Fibroblast of skin of left quadriceps (primary cell): ENCODE measurements at places on chromosomes 12 and 14.

DNA sequence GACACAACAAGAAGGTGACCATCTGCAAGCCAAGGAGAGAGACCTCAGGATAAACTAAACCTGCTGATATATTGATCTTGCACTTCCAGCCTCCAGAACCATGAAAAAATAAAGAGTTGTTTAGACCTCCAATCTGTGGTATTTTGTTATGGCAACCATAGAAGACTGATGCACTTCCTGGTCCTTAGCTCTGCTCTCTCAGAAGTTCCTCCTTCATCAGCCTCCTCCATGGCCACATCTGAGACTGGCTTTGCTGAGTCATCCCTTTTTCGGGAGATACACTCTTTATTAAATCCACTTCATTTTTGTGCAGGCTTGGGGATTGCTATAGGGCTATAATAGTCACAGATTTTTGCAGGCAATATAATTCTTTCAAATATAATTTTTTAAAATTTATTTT is 89.6 kb upstream of the ATF7IP start:
- DNase-seq, result no peak

DNA sequence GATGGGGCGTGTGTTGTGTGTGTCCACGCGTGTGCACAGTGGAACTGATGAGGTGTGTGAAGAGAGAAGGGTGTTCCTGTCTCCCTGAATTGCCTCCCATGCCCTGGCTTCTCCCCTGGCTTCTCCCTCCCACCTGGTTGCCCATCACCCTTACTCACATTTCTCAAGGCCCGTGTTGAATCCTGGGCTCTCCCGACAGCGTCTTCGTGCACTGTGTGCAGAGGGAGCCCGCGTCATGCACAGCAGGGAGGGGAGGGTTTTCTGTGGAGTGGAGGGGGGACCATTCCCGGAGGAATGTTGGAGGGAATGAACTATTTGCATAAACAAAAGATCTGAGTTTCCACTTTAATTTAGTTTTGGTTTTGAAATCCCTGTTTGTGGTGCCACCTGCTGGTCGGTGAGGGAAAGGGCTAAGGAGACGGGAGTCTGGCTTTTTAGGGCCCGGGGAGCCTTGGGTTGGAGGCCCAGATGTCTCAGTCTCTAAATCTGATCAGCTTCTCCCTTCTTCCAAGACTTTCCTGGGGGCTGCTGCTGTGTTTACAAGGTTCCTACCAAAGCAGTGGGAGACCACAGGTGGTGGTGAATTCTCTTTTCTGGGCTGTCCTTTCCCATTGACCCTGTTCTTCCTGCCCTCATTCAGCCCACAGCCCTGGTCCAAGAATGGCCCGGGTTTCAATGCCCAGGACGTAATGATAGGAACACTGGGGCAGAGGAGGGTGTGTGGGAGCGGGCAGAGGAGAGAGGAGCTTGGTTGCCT is at the start of gene C1R:
Gene C1R (minus strand): TSS at position 217 of the 757 bp plus-strand sequence. CDS start 57 bp downstream, at position 160.
- DNase-seq, result peak; percentile 89

DNA sequence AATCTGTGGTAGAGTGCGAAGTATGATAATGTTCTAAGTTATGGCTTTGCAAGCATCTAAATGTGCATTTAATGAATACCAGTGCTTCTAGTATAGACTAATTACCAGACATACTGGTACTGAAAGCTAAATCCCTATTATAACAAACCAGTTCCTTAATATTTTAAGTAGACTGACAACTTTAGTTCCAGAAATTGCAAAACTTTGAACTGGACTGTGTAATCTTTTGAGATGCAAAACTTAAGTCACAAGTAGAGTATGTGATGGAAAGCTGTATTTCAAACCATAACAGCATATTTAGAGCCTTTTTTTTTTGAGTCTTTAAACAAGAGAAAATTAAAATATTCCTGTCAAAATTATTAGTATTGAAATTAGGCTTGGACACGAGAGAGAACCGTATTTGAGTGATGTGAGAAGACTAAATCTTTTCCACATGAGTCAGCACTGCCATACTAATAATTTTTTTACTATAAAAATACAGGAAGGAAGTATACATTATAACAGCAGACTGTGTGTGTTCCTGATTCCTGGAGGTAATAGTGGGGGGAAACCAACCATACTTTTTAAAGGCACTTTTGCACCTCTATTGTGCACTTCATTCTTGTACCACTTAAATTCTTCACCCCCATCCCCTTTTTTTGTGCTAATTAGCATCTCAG is 45.5 kb downstream of the PPM1A start:
- DNase-seq, result no peak

- DNase-seq, result no peak
These were observed 62.6 kb downstream of the DUSP6 start for GRCh38 chr12:89289720-89290119.

DNA sequence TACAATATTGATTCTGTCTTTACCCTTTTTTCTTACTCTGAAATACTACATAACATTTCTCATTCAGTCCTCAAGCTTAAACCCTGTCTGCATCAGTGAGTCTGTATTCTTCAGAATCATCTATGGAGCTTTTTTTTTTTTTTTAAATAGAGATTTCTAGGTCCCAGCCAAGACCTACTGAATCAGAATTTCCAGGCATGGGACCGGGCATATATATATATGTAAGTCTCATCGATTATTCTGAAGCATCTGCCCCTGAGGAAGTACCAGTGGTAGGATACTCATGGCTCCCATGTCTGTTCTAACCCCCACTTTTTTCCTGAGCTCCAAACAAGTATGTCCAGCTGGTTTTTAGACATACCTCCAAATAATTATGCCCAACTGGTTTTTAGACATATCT is 6.1 kb downstream of the DDX47 start:
- DNase-seq, result no peak

DNA sequence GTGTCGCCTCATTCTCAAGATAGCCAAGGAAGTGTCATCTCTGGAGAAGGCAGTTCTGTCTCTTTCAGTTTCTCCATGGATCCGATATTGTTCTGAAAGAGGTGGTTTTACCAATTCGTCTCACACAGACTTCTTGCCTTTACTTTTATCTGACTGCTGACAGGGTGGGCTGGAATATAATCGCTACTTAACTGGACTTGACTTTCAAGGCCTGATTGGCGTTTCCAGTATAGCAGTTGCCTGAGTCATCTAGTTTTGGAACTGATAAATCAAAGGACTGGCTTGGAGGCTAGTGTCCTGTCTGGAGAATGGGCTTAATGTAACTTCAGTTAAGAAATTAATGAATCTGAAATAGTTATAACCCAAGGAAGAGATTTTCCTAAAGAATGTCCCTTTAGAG is 21.6 kb downstream of the PRKCH start:
- DNase-seq, result no peak
